ENCODE measurements at places on chromosomes 7 and 10.

GRCh38 chr7:27139334-27140125 lies 4.0 kb downstream of the HOXA5 start:
- no peak for DNase-seq

DNA sequence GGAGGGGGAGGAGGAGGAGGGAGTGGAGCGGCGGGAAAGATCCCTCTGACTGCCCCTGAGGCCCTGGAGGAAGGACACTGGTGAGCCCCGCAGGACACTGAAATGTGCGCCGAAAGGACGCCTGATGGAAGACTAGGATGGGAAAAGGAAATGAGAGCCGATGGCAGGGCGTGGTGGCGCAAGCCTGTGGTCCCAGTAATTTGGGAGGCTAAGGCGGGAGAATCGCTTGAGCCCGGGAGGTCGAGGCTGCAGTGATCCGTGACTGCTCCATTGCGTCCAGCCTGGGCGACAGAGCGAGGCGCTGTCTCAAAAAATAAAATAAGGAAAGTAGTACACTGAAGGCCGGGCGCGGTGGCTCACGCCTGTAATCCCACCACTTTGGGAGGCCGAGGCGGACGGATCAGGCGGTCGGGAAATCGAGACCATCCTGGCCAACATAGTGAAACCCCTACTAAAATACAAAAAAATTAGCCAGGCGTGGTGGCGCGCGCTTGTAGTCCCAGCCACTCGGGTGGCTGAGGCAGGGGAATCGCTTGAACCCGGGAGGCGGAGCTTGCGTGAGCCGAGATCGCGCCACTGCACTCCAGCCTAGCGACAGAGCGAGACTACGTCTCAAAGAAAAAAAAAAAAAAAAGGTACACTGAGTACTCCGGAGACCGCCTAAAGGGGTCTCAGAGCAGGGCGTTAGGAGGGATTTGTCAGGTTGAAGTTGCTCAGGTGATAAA lies 561 bp upstream of the HNRNPF start:
- no peak for DNase-seq

DNA sequence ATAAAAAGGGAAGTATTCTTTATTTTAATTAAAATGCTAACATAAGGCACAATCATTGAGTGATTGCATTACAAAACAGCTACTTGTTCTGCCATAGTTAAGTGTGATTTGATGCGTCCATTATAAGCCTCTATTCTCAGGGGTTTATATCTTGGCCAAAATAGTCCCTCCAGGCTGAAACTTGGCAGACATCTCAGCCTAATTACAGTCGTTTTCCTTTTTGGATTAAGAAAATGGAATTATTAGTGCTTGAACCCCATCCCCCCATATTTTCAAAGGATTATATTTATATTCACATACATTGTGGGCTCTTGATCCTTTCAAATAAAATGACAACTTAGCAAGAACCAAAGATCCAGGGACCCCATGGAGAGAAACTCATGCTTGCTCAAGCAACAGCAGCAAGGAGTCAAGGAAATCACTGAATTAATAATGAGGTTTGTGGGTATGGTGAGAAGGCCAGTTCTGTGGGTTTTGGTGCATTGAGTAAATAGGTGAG lies 66.7 kb upstream of the NEUROD6 start:
- DNase-seq: no peak

- DNase-seq: no peak
Measured at GRCh38 chr10:114682121-114682520, 24.0 kb upstream of the ABLIM1 start.

DNA sequence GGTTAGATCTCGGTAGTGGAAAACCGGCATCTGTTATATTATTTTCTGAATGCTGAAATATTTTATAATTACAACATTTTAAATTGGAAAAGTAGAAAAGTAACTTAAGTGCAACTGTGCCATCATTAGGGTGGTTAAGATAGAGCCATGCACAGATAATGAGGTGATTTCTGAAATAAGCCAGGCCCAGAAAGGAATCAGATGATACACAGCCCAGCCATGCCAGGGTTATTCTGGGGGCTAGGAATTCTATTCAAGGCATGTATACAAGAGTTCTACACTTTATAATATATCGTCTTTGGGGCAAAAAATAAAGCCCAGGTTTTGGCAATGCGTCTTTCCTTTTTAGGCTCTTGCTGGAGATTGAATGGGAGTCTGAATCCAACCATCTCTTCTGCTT lies 128.7 kb downstream of the ITGB8 start:
- DNase-seq: no peak

DNA sequence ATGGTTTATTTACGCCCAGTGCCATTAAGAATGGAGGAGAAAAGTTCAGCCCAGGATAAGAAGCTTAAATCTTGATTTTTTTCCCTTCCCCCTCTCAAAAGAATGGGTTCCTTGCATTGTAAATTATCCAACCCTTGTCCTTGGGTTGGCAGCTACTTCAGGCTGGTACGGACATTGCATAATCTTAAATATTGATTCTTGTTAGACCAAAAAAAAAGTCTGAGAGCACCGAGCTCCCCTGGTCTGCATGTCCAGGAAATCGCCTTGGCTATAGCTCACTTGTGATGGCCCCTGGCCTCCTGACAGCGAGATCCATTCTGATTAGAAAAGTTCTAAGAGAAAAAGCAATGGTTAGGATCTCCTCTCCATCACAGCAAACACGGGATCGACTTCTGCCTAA lies 151.7 kb downstream of the EBF3 start:
- no peak for DNase-seq

- no peak for DNase-seq
Measured at GRCh38 chr10:89374713-89375141, 3.1 kb upstream of the IFIT1B start.

GRCh38 chr10:25933653-25934608 lies at the start of gene MYO3A:
TSS of gene MYO3A (plus strand) at chr10:25934229. CDS start at chr10:25952111, 17,882 bp downstream.
- DNase-seq: no peak

- DNase-seq: no peak
Measured at GRCh38 chr7:44104860-44105771, 971 bp downstream of the AEBP1 start.

GRCh38 chr7:87570178-87570577 lies 30.5 kb downstream of the ABCB1 start:
- DNase-seq: peak; percentile 64

DNA sequence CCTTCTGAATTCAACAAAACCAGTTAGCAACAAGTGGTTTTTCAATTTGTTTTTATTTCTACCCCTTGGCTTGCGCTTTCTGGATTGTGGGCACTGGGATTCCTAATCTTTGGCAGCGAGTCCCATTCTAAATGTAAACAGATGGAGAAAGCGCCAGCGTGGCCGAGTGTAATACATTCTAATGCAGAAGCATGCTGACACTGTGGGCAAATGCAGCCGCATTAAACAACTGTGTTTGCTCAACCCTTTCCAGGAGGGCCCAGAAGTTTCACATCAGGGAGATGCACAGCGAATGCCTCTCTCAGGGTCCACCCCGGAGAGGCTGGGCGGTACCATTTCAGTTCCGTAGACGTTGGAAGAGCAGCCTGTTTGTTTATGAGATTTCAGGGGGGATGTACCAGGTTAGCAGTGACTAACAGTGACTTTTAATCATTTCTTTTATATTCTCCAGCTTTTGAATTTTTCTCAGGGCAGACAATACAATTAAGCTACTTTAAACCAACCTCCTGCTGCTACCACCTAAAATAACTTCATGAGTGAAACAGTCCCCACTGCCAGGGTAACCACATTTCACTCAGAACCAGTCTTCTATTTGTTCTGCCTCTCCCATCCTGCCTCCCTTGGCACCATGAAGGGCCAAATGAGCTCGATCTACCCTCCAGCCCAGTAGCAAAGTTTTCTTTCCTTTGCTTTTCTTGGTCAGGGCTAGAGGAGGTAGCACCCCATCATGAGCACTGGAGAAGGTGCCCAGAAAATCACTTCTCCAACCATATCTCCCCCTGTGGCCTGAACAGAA lies 164.2 kb upstream of the ITGB1 start:
- DNase-seq: no peak

GRCh38 chr10:97016728-97017473 lies 168.9 kb downstream of the SLIT1 start:
- DNase-seq: no peak

DNA sequence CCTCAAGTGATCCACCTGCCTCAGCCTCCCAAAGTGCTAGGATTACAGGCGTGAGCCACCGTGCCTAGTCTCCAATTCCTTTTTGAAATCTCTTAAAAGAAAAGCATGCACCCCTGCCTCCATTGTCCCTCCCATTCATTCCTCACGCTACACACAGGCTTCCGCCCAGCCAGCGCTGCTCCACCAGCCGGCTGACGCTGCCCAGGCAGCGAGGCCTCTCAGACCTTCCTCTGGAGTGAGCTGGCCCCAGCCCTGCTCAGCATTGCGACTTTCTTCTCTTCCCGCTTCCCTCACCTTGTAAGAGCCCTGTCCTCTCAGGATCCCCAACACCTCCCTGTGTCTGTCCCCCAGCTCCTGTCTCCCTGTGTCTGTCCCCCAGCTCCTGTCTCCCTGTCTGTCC lies 23.6 kb downstream of the RGS10 start:
- no peak for DNase-seq

GRCh38 chr7:91427051-91427450 lies 162.8 kb downstream of the FZD1 start:
- no peak for DNase-seq

- peak; percentile 32 for DNase-seq
Measured at GRCh38 chr7:132518102-132518838, 58.0 kb downstream of the PLXNA4 start.

- no peak for DNase-seq
Measured at GRCh38 chr7:29922921-29923700, 66.5 kb downstream of the SCRN1 start.

DNA sequence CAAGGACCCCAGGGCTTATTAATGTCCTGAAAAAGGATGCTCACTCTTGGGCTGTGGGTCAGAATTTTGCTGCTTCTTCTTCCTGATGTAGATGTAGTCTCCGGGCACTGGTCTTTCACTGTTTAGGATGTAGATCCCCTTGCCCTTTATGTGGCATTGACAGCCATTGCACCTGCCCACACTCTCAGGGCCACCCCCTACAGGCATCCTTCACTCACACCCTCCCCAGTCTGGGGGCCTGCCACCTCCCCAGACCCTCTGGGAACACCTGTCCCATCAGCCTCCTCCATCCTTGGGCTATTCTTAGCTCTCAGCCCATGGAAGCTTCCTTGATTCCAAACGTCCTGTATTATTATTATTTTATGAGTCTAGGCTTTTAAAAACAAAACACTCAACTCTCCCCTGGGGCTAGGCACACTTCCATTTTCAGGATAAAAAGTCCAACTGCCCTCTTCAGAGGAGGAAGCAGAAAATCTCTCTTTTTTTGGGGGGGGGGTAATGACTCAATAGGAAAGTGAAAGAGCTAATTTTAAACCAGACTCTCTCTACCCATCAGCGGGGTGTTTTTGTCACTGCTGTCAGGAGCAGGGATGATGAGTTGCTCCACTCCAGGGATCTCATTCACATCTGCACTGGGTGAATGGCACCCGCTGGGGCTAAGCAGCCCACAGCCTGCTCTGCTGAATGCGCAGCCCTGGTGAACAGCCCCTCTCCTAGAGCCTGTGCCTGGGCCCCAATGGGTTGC lies 11.5 kb upstream of the KLRG2 start:
- DNase-seq: no peak

DNA sequence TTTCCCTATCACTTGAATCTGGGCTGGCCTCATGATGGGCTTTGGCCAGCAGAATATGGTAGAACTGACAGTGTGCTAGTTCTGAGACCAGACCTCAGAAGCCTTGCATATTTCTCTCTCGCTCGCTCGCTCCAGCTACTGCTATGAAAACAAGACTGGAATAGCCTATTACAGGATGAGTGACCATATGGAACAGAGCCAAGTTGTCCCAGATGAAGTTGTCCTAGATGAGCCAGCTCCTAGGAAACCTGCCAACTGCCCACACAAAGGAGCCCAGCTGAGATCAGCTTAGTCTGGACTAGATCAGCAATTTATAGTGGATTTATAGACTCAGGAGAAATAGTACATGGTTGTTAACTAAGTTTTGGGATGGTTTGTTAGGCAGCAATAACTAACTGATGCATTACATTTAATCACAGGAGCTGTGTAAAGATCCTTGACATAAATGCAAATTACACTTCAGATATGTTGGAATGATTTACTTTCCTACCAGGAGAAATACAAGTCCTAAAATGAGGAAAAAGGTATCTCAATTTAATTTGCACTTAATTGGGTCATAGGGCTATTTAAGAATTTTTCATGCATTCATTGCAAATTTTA lies 6.8 kb upstream of the HECW1 start:
- DNase-seq: peak; percentile 16
